ENCODE measurements at places on chromosomes 1 and 21.

- peak; percentile 60 for DNase-seq
These were observed 308.2 kb downstream of the BRINP3 start for GRCh38 chr1:190169311-190170067.

DNA sequence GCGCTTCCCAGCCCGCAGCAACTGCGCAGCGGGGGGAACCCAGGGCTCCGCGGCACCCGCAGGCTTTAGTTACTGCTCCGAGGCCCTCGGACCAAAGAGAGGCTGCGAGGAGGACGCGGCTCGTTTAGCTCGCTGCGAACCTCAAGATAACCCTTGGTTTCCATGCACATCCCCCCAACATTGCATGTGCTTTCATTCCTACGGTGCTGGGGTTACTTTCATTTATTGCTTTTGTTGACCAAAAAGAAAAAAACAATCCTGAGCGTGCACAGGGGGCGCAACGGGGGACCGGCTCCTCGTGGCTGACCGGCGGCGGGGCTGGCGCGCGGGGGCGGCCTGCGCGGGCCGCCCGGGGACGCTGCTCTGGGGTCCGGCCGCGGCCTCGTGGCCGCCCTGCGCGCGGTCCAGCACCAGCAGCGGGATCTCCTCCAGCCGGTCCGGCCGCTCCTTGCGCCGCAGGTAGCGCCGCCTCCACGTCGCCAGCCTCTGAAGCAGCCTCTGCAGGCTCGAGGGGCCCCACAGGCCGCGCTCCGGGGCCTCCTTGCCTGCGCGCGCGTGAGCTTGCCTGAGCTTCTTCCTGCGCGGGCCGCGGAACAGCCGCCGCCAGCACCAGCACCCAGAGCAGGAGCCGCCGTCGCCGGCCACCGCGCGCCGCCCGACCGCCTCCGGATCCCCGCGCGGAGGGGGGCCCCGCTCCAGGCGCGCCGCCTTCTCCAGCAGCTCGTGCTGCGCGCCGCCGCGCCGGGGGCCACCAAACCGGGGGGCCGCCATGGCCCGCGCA lies 77.4 kb downstream of the DESI2 start:
- no peak for DNase-seq

DNA sequence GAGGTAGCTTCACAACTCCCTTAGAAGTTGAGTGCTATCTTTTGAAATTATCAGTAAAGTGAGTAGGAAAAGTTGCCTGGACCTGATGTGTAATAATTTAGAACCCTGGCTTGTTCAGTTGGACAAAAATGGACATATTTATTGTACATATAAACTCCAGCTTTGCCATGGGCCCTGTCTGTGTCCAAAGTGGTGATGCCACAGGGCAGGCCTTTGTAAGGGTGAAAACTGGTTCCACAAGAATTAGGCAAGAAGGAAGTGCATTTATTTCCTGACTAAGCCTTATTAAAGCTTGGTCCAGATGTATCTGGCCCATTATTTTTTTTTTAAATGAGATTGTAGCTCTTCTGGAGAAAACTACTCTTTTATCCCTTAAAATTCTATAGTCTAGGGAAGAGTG lies 47.9 kb downstream of the MACO1 start:
- DNase-seq: no peak

DNA sequence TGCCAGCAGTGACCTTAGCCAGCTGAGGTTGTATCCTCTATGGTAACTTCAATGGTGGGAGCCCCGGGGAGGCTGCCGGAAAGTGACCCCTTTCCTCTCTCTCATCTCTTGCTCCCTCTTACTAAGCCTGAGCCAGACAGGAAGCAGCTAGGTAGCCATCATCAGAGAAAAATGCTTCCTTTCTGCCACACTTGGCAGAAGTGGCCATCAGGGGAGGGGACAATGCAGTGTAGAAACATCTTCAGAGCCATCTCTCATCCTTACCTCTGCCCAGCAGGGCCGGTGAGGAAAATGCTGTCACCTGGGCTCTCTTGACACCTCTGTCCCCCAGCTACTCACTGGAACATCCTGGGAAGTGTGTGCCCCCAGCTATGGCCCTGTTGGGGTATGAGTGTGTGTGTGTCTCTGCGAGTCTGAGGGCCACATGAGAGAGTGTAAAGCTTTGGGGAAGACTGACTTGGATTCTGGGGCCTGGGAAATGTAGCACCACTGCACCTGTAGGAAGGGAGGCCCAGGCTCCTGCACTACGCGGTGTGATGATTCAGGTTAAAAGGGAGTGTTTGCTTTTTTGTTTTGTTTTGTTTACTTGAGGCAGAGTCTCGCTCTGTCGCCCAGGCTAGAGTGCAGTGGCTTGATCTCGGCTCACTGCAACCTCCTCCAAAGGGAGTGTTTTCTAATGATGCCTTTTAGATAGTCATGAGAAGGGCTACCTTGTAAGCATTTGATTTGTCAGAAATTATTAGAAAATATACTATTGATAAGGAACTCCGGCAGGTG lies 48.7 kb upstream of the CNTN2 start:
- no peak for DNase-seq

GRCh38 chr1:188317894-188318293 lies 1489.1 kb downstream of the PLA2G4A start:
- no peak for DNase-seq

DNA sequence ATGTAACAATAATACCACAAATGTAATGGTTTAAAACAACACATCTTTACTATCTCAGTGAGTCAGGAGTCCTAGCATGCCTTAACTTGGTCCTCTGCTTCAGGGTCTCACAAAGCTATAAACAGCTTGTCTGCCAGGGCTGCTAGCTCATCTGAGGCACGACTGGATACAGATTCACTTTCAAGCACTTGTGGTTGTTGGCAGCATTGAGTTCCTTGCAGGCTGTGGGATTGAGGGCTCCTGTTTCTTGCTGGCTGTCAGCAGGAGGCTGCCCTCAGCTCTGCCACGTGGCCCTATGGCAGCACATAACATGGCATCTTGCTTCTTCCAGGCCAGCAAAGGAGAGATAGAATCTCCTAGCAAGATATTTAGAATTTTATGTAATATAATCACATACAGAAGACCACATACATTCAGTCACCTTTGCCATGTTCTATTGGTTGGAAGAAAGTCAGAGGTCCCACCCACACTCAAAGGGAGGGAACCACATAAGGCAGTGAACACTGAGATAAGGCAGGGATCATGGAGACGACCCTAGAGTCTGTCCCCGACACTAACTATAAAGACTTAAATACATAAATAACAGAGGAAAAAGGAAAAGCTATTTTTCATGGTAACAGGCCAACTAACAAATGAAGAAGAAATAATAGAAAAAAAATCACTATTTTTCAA lies 18.9 kb upstream of the IPP start:
- no peak for DNase-seq

- no peak for DNase-seq
These were observed 6.3 kb downstream of the PTGFRN start for GRCh38 chr1:116916002-116916401.

DNA sequence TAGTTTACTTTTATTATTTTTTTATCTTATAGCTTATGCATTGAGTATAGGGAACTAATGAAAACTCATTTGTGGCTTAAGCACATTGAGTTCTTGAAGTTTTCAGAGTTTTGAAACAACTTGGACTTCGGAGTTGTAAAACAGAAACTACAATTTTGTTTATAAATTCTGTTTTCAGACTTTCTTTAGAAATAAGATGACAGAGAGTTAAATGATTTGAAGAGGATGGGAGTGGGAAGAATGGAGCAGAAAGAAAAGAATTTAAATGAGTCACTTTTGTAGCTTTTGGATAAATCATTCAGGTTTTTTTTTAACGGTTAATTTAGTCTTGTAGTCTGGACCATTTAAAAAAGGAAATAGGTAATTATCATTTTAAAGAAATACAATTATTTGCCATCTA lies 32.3 kb downstream of the INKA2 start:
- no peak for DNase-seq

DNA sequence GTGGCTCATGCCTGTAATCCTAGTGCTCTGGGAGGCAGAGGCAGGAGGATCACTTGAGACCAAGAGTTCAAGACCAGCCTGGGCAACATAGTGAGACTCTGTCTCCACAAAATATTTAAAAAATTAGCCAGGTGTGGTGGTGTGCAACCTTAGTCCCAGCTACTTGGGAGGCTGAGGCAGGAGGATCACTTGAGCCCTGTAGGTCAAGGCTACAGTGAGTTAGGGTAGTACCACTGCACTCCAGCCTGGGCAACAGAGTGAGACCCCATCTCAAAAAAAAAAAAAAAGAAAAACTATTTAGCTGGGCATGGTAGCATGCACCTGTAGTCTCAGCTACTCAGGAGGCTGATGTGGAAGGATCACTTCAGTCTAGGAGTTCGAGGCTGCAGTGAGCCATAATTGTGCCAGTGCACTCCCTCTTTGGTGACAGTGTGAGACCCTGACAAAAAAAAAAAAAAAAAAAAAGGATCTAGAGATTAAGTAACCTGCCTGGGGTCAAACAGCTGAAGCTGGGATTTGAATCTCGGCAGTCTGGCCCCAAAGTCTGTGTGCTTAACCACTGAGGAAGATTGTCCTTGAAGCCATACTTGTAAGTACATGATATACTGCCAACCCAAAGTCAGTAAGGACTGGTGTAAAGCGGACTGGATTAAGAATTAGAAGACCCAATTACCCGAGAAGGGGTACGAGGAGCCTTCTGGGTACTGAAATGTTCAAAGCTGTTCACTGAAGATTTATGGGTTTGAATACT lies 31.8 kb downstream of the LRRN2 start:
- no peak for DNase-seq

DNA sequence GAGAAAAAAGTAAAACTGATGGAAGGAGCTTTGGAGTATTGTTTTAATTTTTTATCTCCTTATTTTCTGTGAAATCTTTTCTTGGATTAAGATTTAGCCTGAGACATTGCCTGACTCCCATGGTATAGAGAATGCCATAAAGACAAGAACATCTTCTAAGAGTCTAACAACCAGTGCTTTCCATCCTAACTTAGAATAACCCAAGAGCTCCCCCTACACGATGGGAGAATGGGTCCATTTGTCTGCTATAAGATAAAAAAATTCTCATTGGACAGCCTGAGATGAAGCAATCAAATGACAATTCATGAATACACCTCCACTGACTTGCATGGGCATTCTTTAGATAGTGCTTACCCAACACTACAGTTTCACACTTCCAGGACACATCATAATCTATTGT lies 478.1 kb downstream of the TTLL7 start:
- no peak for DNase-seq

GRCh38 chr1:202146993-202147392 lies 2.5 kb upstream of the ARL8A start:
- no peak for DNase-seq

DNA sequence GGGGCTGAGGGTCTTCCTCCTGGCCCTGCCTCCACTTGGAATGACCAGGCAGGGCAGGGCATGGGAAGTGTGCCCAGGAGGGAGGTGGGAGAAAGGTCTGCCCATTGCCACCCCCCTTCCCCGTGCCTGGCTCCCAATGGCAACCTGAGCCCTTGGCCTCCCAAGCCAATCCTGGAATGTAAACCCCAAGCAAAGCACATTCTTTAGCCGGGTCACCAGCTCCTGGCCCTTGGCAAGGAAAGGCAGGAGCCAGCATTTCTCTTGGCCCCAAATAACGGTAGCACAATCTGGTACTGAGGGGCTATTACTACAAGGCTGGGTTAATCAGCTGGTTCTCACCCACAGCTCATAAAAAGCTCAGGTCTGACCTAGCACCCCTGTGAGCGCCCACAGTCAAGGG lies 6.9 kb upstream of the NUAK2 start:
- no peak for DNase-seq

DNA sequence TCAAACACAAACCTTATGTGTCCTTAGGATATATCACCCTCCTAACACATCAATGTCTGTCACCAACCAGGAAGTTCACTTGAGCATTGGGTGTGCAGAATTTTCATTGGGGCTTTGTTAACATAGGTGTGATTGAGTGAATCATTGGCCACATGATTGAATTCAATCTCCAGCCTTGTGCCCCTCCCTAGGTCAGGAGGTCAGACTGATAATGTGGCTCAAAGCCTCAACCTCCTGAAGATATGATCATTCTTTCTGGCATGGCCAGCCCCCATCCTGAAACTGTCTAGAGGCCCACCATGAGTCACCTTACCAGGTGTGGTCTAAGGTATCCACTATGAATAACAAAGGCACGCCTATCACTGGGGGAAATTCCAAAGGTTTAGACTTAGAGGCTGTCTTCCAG lies 90.1 kb downstream of the PKN2 start:
- no peak for DNase-seq

- peak; percentile 96 for DNase-seq
These were observed 87.9 kb upstream of the HMCN1 start for GRCh38 chr1:185646202-185646683.

DNA sequence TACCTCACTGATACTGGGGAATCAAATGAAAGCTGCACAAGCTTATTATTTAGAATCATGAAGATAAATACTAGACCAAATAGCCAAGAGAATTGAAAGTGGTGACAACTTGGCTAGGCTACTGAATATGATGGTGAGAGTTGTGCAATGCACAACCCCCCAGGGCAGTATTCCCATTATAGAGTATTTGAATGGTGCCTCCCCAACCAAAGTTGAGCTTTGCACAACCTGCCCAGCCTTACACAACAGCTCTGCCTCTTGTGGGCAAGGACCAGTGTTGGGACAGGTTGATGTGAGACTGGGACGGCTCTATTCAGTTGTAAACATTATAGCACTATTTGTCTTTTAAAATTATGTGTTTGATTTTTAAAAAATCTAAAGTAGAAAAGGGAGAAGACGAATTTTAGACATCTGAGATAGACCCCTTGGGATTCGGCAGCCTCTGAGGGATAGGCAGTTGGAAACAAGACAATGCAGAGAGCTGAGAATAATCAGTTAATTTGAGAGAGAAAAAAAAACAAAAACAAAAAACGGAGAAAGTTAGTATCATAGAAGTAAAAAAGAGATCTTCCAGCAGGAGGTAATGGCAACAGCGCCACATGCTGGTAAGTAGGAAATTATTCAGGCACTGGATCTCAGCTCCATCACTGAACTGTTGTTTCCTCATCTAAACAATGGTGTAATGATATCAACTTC lies 91.0 kb upstream of the KCNA3 start:
- no peak for DNase-seq

GRCh38 chr1:54794451-54795355 lies 6.4 kb downstream of the TTC22 start:
- no peak for DNase-seq

- DNase-seq: no peak
These were observed 31.1 kb downstream of the TMEM50A start for GRCh38 chr1:25369241-25369640.

- no peak for DNase-seq
These were observed 85.7 kb downstream of the NENF start for GRCh38 chr1:212518188-212519054.

DNA sequence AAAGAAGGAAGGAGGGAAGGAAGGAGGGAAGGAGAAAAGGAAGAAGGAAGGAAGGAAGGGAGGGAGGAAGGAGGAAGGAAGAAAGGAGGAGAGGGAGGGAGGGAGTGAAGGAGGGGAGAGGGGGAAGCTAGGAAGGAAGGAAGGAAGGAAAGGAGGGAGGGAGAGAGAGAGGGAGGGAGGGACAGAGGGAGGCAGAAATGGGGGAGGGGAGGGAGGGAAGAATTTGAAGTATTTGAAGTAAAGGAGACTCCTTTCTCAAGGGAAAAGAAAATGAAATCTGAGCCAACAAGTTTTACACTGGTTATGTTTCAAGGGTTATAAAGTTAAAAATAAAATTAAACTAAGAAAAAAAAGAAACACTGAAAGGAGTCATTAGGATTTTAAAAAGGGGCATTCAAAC lies 431.4 kb downstream of the BRINP3 start:
- no peak for DNase-seq
